ENCODE measurements at places on chromosomes 7 and 10.
A peak's percentile ranks its signal among the peaks of the same experiment; 100 is the strongest.

DNA sequence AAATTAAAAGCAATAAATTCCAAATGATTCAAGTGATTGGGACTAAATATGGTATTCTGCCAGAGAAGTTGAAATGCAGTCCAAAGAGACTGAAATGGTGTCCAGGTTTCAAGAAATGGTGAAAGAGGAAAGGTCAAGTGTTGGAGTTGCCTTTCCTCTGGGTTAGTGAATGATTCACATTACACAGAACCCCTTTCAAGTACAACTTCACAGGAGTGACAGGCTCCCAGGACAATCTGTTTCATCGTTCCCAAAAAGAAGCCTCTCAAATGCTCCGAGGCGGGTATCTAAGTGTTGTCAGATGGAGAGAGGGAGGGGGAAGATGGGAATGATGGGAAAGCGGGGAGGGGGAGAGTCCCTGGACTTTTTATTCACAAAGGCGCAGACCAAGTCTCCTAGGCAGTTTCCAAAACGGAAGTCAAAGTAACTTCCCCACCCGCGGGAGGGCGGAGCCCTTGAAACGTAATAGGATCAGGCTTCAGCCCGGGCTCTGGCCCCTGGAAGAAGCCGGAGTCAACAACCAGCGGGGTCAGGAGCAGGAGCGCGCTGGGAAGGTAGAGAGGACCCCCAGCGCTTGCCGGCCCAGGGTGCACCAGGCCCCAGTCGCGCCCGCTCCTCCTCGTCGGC is 754 bp downstream of the SLC25A13 start:
- peak overlapping the region; percentile 93 for H3K27ac ChIP-seq
- H3K4me1 ChIP-seq, result peaks cover 13% of the 10 kb centered on the region
- peaks cover 2% of the 10 kb centered on the region for H3K27me3 ChIP-seq
- DNase-seq, result no peak
- peak overlapping the region; percentile 90 for H3K4me3 ChIP-seq

DNA sequence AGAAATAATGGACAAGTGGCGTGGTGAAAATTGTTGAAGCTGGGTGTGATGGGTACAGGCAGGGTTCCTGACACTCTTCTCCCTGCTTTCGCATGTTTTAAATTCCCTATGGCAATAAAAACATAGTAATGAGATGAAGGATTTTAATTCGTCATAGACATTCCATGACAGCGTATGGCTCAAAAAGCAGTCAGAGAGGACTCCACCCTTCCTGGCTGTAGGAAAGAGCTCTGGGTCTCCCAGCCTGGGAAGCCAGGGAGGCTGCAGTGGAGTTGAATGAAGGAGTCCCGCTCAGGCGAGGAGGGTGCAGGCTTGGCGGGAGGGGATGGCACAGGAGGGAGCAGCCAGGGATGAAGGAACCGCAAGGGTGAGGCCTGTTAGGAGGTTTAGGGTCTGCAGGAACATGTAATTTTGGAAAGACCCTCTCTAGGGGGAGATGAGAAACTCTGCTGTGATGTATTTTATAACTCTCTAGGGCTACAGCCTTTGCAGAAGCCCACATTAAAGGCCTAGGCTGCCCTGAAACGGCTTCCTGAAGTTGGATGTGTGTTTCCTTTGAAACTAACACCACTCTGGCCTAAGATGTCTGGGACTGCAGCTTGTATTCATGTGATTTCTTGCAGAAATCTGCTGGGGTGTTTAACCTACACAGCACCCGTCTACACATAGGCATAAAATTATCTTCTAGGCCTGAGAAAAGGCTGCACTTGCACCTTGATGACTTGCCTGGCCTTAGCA is 7.6 kb upstream of the LARP4B start:
- peaks cover 18% of the 10 kb centered on the region for H3K4me1 ChIP-seq
- no peak for DNase-seq
- peaks cover 2% of the 10 kb centered on the region for H3K36me3 ChIP-seq
- no peaks in the 10 kb centered on the region for H3K27me3 ChIP-seq

GRCh38 chr7:157423348-157423747 is 86.5 kb downstream of the DNAJB6 start:
- H3K36me3 ChIP-seq, result no peaks in the 10 kb centered on the region
- no peaks in the 10 kb centered on the region for H3K4me1 ChIP-seq
- no peaks in the 10 kb centered on the region for H3K27me3 ChIP-seq
- H3K4me3 ChIP-seq, result no peak overlapping the region
- no peak for DNase-seq

- peaks cover 5% of the 10 kb centered on the region for H3K4me1 ChIP-seq
- H3K27ac ChIP-seq, result no peak overlapping the region
- no peak overlapping the region for H3K4me3 ChIP-seq
- H3K36me3 ChIP-seq, result peaks cover 9% of the 10 kb centered on the region
- no peaks in the 10 kb centered on the region for H3K27me3 ChIP-seq
These were observed 73.5 kb downstream of the SLC25A13 start for GRCh38 chr7:96248405-96248804.

DNA sequence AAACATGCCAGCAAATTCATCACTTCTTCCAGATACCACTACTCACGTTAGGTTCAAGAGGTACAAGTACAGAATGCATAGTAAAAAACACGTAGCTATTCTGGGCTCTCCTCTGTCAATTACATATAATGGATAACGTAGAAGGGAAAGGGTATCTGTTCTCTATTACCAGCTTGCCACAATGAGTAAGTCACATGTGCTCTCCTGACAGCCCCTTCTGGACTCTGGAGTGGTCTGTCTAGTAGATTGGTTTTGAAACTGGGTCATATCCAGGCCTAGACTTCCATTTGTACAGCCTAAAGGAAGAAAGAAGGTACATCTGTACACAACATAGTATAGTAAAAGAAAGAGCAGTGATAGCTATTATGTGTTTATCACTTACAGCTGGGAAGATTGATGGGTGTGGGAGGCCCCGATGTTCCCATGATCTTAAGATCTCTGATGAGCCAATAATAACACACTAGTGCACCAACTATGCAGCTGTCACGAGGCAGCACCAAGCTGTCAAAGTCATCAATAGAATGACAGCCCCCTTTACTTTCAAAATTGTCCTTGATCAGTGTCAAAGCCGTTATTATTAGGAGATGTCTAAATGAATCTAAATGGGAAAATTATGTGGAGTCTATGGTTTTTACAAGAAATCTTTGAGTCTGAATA is 161.9 kb upstream of the AGK start:
- DNase-seq, result no peak
- no peak overlapping the region for H3K27ac ChIP-seq
- H3K27me3 ChIP-seq, result peaks cover 3% of the 10 kb centered on the region
- no peaks in the 10 kb centered on the region for H3K36me3 ChIP-seq
- H3K4me1 ChIP-seq, result no peaks in the 10 kb centered on the region

DNA sequence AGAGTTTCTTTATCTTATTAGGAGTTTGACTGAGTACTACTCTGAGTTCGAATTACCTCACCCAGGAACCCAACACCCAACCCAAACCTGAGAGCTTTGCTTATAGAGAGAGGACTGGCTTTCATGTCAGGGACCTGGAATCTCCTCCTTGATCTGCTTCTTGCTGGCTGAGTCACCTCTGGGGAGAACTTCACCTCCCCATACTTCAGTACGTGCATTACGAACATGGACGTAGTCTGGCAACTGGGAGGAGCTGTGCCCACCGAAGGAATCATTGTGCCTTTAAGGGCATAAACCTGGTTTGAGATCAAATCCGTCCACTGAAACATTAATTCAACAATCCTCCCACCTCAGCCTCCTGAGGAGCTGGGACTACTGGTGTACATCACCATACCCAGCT is 12.2 kb upstream of the PSAP start:
- H3K36me3 ChIP-seq, result no peaks in the 10 kb centered on the region
- DNase-seq, result no peak
- peaks cover 2% of the 10 kb centered on the region for H3K27me3 ChIP-seq
- H3K27ac ChIP-seq, result no peak overlapping the region
- H3K4me3 ChIP-seq, result no peak overlapping the region

DNA sequence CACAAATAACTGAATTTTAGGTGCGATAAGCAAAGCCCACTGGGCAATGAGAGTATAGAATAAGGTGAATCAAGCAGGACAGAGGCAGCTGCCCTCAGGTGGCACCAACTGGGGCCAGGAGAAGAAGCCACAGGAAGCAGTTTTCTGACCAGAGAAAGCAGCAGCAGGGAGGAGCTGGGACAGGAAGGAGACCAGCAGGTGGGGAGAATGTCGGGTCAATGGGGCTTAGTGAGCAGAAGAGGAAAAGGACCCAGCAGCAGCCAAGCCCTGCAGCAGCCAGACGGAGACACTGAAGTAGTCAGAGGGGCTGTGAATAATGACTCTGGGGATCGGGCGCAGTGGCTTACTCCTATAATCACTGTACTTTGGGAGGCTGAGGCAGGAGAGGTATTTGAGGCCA is 209.6 kb upstream of the SH2B2 start:
- peaks cover 7% of the 10 kb centered on the region for H3K4me1 ChIP-seq
- peaks cover 12% of the 10 kb centered on the region for H3K36me3 ChIP-seq
- H3K27me3 ChIP-seq, result no peaks in the 10 kb centered on the region
- H3K27ac ChIP-seq, result peak overlapping the region; percentile 77
- no peak for DNase-seq

DNA sequence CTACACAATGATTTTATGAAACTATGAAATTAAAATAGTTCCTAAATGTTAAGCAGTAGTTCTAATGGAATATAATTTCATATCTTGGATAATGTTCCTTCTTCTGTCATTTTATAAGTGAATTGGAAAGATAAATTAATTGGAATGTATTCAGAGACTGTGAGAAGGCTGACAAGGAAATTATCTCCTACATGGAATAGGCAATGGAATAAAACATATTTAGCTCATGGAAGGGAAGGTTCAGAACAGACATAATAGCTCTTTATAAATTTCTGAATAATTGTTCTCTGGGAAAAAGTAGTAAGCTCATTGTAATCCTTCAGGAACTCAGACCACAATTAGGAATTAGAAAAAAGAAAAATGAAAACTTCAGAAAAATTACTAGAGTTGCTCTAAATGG is 1172.3 kb upstream of the SORCS1 start:
- DNase-seq, result no peak
- H3K27ac ChIP-seq, result no peak overlapping the region
- H3K36me3 ChIP-seq, result no peaks in the 10 kb centered on the region
- no peak overlapping the region for H3K4me3 ChIP-seq
- no peaks in the 10 kb centered on the region for H3K4me1 ChIP-seq
- no peaks in the 10 kb centered on the region for H3K27me3 ChIP-seq

DNA sequence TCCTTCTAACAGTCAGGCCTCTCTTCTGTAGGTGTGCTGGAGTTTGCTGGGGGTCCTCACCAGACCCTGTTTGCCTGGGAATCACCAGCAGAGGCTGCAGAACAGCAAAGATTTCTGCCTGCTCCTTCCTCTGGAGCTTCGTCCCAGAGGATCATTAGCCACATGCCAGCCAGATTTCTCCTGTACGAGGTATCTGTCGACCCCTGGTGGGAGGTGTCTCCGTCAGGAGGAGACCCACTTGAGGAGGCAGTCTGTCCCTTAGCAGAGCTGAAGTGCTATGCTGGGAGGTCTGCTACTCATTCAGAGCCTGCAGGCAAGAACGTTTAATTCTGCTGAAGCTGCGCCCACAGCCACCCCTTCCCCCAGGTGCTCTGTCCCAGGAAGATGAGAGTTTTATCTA is 611.1 kb upstream of the COBL start:
- no peaks in the 10 kb centered on the region for H3K4me1 ChIP-seq
- H3K27ac ChIP-seq, result no peak overlapping the region
- no peaks in the 10 kb centered on the region for H3K27me3 ChIP-seq
- H3K36me3 ChIP-seq, result peaks cover 1% of the 10 kb centered on the region

GRCh38 chr7:71987200-71987767 is 424.9 kb downstream of the CALN1 start:
- H3K4me3 ChIP-seq, result no peak overlapping the region
- no peak overlapping the region for H3K27ac ChIP-seq
- H3K4me1 ChIP-seq, result no peaks in the 10 kb centered on the region
- no peaks in the 10 kb centered on the region for H3K36me3 ChIP-seq
- no peaks in the 10 kb centered on the region for H3K27me3 ChIP-seq

GRCh38 chr7:17255926-17256325 is 42.5 kb upstream of the AHR start:
- H3K27me3 ChIP-seq, result no peaks in the 10 kb centered on the region
- peaks cover 7% of the 10 kb centered on the region for H3K4me1 ChIP-seq

GRCh38 chr10:125744909-125745308 is 25.4 kb downstream of the EDRF1 start:
- H3K4me3 ChIP-seq, result no peak overlapping the region
- H3K36me3 ChIP-seq, result peaks cover 42% of the 10 kb centered on the region

DNA sequence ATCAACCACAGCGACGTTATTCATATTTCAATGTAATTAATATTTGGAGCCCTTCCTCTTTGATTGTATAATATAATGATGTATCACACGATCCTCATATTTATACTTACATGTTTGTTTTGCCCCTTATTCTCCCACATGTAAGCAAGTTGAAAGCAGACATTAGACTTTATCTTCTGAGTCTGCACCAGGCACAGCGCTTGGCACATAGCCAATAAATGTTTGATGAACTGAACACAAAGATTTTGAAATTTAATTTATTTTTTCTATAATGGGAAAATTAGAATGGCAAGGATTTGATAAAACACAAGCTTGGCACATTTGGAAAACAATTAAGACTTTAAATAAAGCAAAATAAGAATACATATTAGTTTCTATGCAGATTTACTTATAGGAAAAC is 31.6 kb downstream of the ZFAND4 start:
- no peak overlapping the region for H3K4me3 ChIP-seq
- H3K4me1 ChIP-seq, result no peaks in the 10 kb centered on the region
- H3K36me3 ChIP-seq, result peaks cover 26% of the 10 kb centered on the region
- DNase-seq, result no peak

DNA sequence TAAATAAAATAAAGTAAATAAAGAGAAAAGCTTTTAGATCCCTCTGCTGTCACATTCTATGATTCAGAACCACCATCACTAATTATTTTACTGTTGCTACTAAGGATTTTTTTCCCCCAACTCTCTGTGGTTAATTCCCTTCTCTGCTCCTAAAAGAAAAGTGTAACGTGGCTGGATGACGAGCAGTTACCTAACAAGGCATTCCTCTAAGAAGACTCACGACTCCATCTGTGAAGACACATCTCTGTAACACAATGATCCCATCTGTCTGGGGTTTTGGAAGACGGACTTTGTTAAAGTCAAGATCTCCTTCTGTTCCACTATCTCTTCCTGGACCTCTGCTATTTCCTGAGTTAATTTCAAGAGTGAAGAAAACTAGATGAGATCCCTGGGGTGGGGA is 179.9 kb downstream of the SFMBT2 start:
- no peak for DNase-seq
- peaks cover 63% of the 10 kb centered on the region for H3K36me3 ChIP-seq
- peaks cover 20% of the 10 kb centered on the region for H3K4me1 ChIP-seq
- H3K27me3 ChIP-seq, result no peaks in the 10 kb centered on the region
- H3K4me3 ChIP-seq, result no peak overlapping the region
- no peak overlapping the region for H3K27ac ChIP-seq

DNA sequence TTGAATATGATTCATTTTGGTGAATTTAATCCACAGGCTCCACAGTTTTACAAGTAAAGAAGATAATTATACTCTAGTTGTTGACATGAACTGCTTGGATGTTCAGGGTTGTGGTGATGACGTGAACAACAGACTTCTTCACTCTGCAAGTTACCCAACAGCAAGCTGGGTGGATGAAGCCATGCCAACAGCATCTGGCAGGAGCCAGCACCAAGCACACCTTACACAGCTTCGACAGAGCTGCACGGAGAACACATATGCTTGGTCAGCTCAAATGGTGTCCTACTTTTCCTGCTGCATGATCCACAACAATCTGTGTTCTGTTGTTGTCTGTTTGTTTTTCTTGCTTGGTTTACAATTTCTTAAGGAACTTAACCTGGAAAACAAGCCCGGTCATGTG is 9.8 kb downstream of the NOD1 start:
- peaks cover 67% of the 10 kb centered on the region for H3K4me1 ChIP-seq
- H3K4me3 ChIP-seq, result no peak overlapping the region
- peaks cover 25% of the 10 kb centered on the region for H3K36me3 ChIP-seq
- H3K27me3 ChIP-seq, result no peaks in the 10 kb centered on the region
- H3K27ac ChIP-seq, result no peak overlapping the region
- DNase-seq, result no peak
